ENCODE measurements at places on chromosomes 6 and 20. TPM values are rescaled to one million over a fixed set of nuclear protein-coding genes. Genes with fewer than 3 reads are reported as not detected.

Gene TTI1
- polyA plus RNA-seq: 16.7 TPM

DNA sequence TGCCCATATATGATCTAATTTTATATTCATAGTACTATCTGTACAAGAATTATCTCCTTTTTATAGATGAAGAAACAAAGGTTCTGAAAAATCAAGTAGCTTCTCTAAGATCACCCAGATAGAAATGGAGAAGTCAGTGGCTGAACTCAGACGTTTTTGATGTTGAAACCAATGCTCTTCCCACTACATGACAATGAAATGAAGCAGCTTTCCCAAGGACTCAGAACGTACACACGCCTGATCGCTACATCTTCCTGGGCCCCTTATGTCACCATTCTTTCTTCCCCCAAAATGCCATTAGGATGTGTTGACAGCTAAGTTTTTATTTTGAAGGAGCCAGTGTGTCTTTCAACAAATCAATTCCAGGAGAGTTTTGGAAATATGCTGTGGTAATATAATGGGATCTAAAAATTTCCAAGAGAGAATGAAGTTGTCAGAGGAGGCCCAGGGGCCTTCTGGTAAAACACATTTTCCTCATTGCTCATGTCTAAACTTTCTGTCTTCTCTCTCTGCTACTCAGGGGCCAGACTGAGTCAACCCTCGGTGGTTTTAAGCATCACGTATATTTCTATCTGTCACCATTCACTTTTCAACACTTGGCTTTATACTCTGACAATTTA is 98.1 kb upstream of the COL21A1 start:
- no peak for DNase-seq
- H3K27ac ChIP-seq: no peak overlapping the region
- H3K36me3 ChIP-seq: no peaks in the 10 kb centered on the region
- no peaks in the 10 kb centered on the region for H3K27me3 ChIP-seq
- H3K4me3 ChIP-seq: no peak overlapping the region

DNA sequence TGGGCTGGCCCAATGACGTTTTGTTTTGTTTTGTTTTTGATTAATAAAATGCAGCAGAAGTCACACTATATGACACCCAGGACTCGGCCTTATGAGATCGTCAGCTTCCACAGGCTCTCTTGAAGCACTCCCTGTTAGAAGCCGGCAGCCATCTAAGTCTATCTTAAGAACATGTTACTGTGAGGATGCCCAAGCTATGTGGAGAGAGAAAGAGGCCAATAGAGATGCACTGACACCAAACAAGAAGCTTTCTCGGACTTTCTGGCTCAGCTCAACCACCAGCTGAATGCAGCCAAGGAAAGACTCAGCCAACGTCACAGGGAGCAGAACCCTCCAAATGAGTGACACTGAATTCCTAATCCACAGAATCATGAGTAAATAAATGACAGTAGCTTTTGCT is 14.0 kb downstream of the SGK1 start:
- no peak overlapping the region for H3K4me3 ChIP-seq
- peaks cover 5% of the 10 kb centered on the region for H3K4me1 ChIP-seq
- H3K27ac ChIP-seq: no peak overlapping the region
- no peaks in the 10 kb centered on the region for H3K36me3 ChIP-seq
- DNase-seq: no peak

- DNase-seq: no peak
- H3K36me3 ChIP-seq: peaks cover 3% of the 10 kb centered on the region
- H3K4me3 ChIP-seq: no peak overlapping the region
- H3K27me3 ChIP-seq: no peaks in the 10 kb centered on the region
- no peak overlapping the region for H3K27ac ChIP-seq
- peaks cover 6% of the 10 kb centered on the region for H3K4me1 ChIP-seq
These were observed 19.1 kb upstream of the ZC3H12D start for GRCh38 chr6:149503872-149504271.

DNA sequence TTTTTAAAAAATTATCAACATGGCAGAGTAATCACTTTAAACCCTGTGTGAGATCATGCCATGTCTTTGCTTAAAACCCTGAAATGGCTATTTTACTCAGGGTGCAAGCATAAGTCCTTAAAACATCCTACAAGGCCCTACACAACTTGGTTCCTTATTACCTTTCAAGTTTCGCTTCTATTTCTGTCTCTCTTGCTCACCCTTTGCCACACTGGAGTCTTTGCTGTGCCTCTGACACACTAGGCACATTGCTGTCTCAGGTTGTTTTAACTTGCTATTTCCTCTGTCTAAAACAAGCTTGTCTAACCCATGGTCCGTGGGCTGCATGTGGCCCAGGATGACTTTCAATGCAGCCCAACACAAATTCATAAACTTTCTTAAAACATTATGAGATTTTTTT is 55.6 kb downstream of the KIAA0408 start:
- H3K36me3 ChIP-seq: no peaks in the 10 kb centered on the region
- DNase-seq: no peak
- H3K27ac ChIP-seq: no peak overlapping the region
- peaks cover 4% of the 10 kb centered on the region for H3K4me1 ChIP-seq

DNA sequence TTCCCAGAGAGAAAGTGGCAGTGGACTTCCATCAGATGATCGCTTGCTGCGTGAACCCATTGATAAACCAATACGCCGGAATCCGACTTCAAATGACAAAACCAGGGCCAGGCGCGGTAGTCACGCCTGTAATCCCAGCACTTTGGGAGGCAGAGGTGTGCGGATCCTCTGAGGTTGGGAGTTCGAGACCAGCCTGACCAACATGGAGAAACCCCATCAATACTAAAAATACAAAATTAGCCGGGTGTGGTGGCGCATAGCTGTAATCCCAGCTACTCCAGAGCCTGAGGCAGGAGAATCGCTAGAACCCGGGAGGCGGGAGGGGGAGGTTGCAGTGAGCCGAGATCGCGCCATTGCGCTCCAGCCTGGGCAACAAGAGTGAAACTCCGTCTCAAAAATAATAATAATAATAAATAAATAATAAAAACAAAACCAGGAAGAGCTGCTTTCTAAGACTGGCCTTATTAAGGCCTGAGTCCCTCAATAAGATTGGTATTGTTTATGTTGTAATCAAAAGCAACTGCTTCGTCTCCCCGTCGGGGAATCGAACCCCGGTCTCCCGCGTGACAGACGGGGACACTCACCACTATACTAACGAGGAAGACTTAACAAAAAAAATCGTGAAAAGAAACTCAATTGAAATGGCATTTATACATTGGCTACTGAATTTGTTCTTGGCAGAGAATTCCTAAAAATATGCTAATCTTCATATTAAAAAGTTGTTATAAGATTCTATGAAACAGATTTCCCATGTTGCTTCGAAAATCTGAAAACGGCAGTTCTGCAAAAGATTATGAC is 110.2 kb upstream of the ZNF184 start:
- H3K36me3 ChIP-seq: no peaks in the 10 kb centered on the region
- H3K27ac ChIP-seq: no peak overlapping the region
- no peak for DNase-seq
- H3K27me3 ChIP-seq: no peaks in the 10 kb centered on the region
- H3K4me3 ChIP-seq: no peak overlapping the region
- no peaks in the 10 kb centered on the region for H3K4me1 ChIP-seq

- H3K27ac ChIP-seq: no peak overlapping the region
- no peak overlapping the region for H3K4me3 ChIP-seq
- no peaks in the 10 kb centered on the region for H3K36me3 ChIP-seq
- peaks cover 8% of the 10 kb centered on the region for H3K4me1 ChIP-seq
- no peaks in the 10 kb centered on the region for H3K27me3 ChIP-seq
- no peak for DNase-seq
These were observed 3.2 kb upstream of the C20orf144 start for GRCh38 chr20:33658929-33659328.

Gene SRMS
- polyA plus RNA-seq: 0.10 TPM
